ENCODE measurements at places on chromosomes 7 and 10.

GRCh38 chr7:43430411-43430810 is 152.5 kb upstream of the STK17A start:
- H3K27ac ChIP-seq: no peak overlapping the region
- H3K36me3 ChIP-seq: no peaks in the 10 kb centered on the region
- DNase-seq: no peak
- H3K4me1 ChIP-seq: no peaks in the 10 kb centered on the region
- no peak overlapping the region for H3K4me3 ChIP-seq

DNA sequence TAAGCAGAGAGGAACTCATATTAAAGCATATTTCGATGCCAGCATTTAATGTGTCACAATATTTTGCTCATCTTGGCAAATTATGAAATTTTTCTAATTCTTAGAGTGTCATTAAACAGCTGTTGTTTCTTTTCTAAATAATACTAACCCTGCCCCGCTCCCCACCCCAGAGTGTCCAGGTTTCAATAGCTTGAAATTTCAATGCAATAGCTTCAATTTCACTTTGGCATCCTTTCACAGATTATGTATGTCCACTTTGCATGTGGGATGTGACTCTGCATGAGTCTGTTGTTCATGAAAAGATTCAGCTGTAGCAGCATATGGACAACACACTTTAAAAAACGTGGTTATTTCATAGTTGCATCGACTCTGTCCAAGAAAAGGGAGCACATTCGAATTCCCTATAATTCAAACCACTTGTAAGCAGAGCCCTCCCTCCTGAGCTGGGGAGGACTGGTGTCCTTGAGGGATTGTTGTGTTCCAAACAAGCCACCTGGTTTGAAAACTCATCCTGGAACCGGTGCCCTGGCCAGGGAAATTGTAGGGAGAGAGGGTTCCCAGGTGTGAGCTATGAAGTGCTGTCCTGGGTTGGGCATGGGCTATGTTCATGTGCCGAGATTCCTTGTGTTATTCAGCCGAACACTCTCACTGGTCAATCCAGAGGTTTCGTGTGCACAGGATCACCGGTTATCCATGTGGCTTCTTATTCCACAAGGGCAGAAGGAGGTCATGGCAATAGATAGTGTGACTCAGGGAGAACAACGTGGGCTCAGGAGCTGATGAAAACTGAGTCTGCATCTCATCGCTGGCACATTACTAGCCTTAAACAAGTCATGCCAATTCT is 64.6 kb upstream of the CREB5 start:
- peaks cover 7% of the 10 kb centered on the region for H3K27me3 ChIP-seq
- no peaks in the 10 kb centered on the region for H3K36me3 ChIP-seq
- no peak overlapping the region for H3K27ac ChIP-seq
- no peak for DNase-seq
- H3K4me3 ChIP-seq: no peak overlapping the region

- DNase-seq: no peak
- H3K36me3 ChIP-seq: no peaks in the 10 kb centered on the region
- H3K27me3 ChIP-seq: no peaks in the 10 kb centered on the region
- no peak overlapping the region for H3K27ac ChIP-seq
Observed at GRCh38 chr7:133650487-133651300, 397.8 kb downstream of the EXOC4 start.

- peaks cover 16% of the 10 kb centered on the region for H3K4me1 ChIP-seq
- no peaks in the 10 kb centered on the region for H3K27me3 ChIP-seq
- H3K4me3 ChIP-seq: no peak overlapping the region
- peak overlapping the region; percentile 42 for H3K27ac ChIP-seq
- H3K36me3 ChIP-seq: no peaks in the 10 kb centered on the region
Observed at GRCh38 chr10:74917481-74918077, 91.2 kb downstream of the KAT6B start.

GRCh38 chr10:34063592-34063991 is 729.1 kb upstream of the NRP1 start:
- H3K27me3 ChIP-seq: no peaks in the 10 kb centered on the region

- H3K4me1 ChIP-seq: no peaks in the 10 kb centered on the region
- H3K36me3 ChIP-seq: no peaks in the 10 kb centered on the region
- no peak overlapping the region for H3K27ac ChIP-seq
- no peak overlapping the region for H3K4me3 ChIP-seq
- DNase-seq: no peak
Observed at GRCh38 chr10:7622969-7623368, 43.8 kb downstream of the ITIH5 start.

DNA sequence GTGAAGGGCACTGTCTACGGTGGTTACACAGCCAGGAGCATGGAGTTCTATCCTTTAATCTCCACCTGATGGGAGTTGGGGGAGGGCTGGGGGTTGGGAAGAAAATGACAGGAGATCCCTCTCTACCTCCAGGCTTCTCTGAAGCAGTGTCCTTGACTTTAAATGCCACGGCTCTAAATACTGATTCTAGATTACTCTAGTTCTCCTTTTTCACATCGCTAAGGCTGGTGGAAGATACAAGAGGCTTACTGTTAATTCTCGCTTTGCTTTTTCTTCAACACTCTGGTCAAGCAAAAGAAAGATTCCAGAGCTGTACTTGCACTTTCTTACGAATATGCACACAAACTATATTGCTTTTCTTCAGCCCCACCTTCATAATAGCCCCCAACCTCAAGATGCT is 30.5 kb downstream of the ARL3 start:
- H3K27me3 ChIP-seq: no peaks in the 10 kb centered on the region
- no peak overlapping the region for H3K4me3 ChIP-seq
- peaks cover 2% of the 10 kb centered on the region for H3K36me3 ChIP-seq
- H3K27ac ChIP-seq: no peak overlapping the region
- DNase-seq: no peak

DNA sequence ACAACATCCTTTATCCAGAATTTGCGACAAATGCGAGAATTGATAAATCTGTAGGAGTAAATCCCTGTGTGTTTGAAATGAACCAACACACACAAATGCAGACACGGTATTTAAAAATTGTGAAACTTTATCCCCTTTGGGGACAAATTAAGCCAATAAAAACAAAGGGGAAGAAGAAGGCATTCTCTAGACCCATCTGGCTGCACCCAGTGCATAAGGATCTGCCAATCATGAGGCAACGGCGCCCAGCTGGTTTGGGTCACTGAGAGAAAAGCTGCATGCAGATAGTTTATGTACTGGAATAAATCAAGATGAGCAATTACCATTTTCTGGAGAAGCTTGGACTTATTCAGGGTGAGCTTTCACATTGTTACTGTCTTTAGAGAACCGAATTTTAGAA is 45.7 kb downstream of the VAX1 start:
- no peak for DNase-seq
- H3K36me3 ChIP-seq: no peaks in the 10 kb centered on the region
- no peak overlapping the region for H3K4me3 ChIP-seq
- no peaks in the 10 kb centered on the region for H3K27me3 ChIP-seq
- H3K27ac ChIP-seq: no peak overlapping the region
- no peaks in the 10 kb centered on the region for H3K4me1 ChIP-seq

GRCh38 chr10:24331457-24331856 is 122.5 kb downstream of the KIAA1217 start:
- H3K27me3 ChIP-seq: no peaks in the 10 kb centered on the region
- peak; percentile 70 for DNase-seq
- no peak overlapping the region for H3K27ac ChIP-seq
- peaks cover 11% of the 10 kb centered on the region for H3K4me1 ChIP-seq

DNA sequence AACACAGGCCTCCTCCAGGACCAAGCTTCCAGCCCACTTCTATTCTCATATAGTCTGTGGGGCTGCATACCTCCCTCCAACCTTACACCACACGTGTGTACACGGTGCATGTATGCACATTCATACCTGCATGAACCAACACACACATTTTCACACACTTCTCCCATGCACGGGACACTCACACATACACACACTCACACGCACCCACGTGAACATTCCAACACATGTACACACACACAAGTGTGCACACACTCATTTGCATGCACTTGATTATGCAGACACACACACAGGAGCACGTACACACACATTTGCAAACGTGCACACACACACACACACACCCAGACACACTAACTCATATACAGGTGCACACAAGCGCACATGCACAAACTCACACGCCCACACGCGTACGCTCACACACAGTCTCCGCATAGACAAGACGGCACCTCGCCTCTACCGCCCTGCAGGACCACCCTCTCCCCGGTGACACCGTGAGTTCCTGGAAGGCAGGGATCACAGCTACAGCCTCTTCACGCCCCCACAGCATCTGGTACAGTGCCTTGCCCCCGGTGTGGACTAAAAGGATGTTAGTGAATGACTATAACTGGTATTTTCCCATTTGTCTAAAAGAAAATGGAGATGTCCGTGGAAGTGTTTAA is 263.8 kb downstream of the PTPRN2 start:
- no peaks in the 10 kb centered on the region for H3K36me3 ChIP-seq
- no peak for DNase-seq
- no peaks in the 10 kb centered on the region for H3K4me1 ChIP-seq
- no peak overlapping the region for H3K4me3 ChIP-seq
- H3K27ac ChIP-seq: no peak overlapping the region

DNA sequence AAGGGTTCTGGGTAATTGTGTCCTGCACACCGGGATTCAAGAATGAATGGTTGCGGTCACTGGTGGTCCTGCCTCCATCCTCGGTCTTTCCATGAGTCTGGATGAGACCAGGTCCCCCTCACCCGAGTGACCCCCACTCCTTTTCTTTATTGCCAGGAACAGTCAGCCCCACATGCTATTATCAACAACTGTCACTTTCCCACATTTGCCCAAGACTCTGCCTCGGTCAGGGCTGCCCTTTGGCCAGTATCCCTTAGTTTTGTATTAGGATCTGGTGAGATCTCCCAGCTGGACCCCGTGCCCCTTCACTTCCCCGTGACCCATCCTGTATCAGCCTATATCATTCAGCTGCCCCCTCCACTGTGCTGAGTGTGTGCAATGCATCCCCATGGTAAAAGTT is 288.3 kb downstream of the ADARB2 start:
- no peak overlapping the region for H3K27ac ChIP-seq
- H3K36me3 ChIP-seq: no peaks in the 10 kb centered on the region
- H3K27me3 ChIP-seq: no peaks in the 10 kb centered on the region
- H3K4me3 ChIP-seq: no peak overlapping the region
- no peak for DNase-seq

DNA sequence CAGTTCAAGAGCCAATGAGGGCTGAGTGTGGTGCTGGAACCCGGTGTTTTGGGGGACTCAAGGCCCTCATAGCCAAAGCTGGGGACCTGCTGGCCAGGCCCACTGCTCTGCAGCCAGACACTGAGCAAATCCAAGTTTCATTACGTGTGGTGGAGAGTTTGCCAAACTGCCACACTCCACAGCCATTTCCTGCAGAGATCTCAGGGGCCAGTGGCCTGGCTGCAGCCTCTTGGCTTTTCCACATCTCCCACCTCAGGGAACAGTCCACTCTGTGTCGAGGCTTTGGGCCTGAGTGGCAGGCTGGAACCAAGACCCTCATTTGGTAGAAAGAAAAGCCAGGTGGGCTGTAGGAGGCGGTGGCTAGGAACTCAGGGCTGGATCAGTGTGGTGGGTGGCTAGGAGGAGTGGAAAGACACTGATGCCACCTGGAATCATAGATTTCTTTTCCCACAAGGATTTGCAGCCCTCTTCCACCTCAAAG is 3.2 kb downstream of the HOXA11 start:
- no peak overlapping the region for H3K4me3 ChIP-seq
- H3K27me3 ChIP-seq: peaks cover 97% of the 10 kb centered on the region
- H3K36me3 ChIP-seq: no peaks in the 10 kb centered on the region
- peaks cover 7% of the 10 kb centered on the region for H3K4me1 ChIP-seq
- DNase-seq: no peak

DNA sequence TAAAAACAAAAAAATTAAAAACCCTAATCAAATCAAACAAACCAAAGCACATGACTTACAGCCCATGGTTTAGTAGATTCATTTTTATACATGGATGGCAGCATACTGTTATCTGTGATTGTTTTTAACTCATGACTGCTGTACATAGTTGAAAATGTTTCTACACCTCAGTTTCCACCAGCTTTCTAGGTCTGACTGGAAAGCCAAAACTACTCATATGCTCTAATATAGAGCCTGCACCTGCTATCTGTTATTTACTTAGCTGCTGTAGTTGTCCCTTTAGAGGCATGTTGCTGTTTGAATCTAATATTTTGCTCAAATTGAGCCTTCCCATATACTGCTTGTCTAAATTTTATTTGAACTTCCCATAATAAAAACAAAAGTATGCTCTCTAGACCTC is 289.9 kb upstream of the LRRN3 start:
- H3K4me3 ChIP-seq: no peak overlapping the region
- H3K27me3 ChIP-seq: no peaks in the 10 kb centered on the region
- H3K4me1 ChIP-seq: no peaks in the 10 kb centered on the region
- DNase-seq: no peak

GRCh38 chr10:88386821-88387773 is 196.0 kb downstream of the RNLS start:
- H3K36me3 ChIP-seq: no peaks in the 10 kb centered on the region
- peaks cover 16% of the 10 kb centered on the region for H3K4me1 ChIP-seq
- DNase-seq: peak; percentile 93

DNA sequence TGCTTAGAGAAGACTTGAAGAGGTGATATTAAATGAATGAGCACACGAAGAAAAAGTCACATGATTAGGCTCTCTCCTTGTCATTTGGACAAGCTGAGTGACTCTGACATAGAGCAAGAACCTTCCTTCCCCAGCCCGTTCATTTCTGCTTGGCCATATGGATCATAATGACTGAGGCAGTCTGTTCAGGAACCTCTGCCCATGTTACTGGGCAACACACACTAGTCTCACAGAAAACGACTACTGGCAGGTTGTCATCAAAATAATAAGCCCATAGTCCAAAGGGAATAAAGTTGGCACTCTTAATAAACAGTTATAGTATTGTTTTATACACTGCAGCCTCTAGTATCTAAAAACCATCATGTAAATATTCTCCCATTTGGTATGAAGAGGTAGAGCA is 635.0 kb downstream of the REEP3 start:
- H3K4me3 ChIP-seq: no peak overlapping the region
- DNase-seq: no peak
- H3K36me3 ChIP-seq: no peaks in the 10 kb centered on the region
- H3K4me1 ChIP-seq: no peaks in the 10 kb centered on the region
- no peaks in the 10 kb centered on the region for H3K27me3 ChIP-seq

GRCh38 chr7:118245267-118246040 is 20.9 kb downstream of the ANKRD7 start:
- no peaks in the 10 kb centered on the region for H3K27me3 ChIP-seq
- peak; percentile 49 for DNase-seq
- no peak overlapping the region for H3K4me3 ChIP-seq
- H3K27ac ChIP-seq: no peak overlapping the region
- H3K36me3 ChIP-seq: no peaks in the 10 kb centered on the region

GRCh38 chr7:140121326-140121725 is 55.5 kb downstream of the KDM7A start:
- H3K27ac ChIP-seq: no peak overlapping the region
- H3K4me3 ChIP-seq: no peak overlapping the region
- no peaks in the 10 kb centered on the region for H3K27me3 ChIP-seq
- DNase-seq: peak; percentile 36
- H3K4me1 ChIP-seq: no peaks in the 10 kb centered on the region
- H3K36me3 ChIP-seq: no peaks in the 10 kb centered on the region

- H3K4me3 ChIP-seq: no peak overlapping the region
- H3K36me3 ChIP-seq: no peaks in the 10 kb centered on the region
- no peak overlapping the region for H3K27ac ChIP-seq
- no peaks in the 10 kb centered on the region for H3K4me1 ChIP-seq
- DNase-seq: no peak
Observed at GRCh38 chr10:8221451-8221850, 167.0 kb downstream of the GATA3 start.

- peaks cover 6% of the 10 kb centered on the region for H3K27me3 ChIP-seq
- no peaks in the 10 kb centered on the region for H3K4me1 ChIP-seq
- DNase-seq: no peak
- H3K4me3 ChIP-seq: no peak overlapping the region
Observed at GRCh38 chr10:47243356-47243755, 56.6 kb upstream of the GDF10 start.

- no peak overlapping the region for H3K27ac ChIP-seq
- H3K36me3 ChIP-seq: peaks cover 4% of the 10 kb centered on the region
- H3K4me1 ChIP-seq: peaks cover 12% of the 10 kb centered on the region
- no peaks in the 10 kb centered on the region for H3K27me3 ChIP-seq
Observed at GRCh38 chr10:48470115-48470892, 134.6 kb downstream of the ARHGAP22 start.

Data from astrocyte (in vitro differentiated cells and primary cell).